ENCODE measurements at places on chromosomes 7 and 10.

GRCh38 chr7:88395715-88396114 lies 89.0 kb upstream of the STEAP4 start:
- no peak for ATAC-seq

- no peak for ATAC-seq
These were observed 334.7 kb downstream of the ANKRD7 start for GRCh38 chr7:118559207-118559606.

GRCh38 chr7:133050200-133050995 lies 31.5 kb downstream of the CHCHD3 start:
- ATAC-seq = no peak

DNA sequence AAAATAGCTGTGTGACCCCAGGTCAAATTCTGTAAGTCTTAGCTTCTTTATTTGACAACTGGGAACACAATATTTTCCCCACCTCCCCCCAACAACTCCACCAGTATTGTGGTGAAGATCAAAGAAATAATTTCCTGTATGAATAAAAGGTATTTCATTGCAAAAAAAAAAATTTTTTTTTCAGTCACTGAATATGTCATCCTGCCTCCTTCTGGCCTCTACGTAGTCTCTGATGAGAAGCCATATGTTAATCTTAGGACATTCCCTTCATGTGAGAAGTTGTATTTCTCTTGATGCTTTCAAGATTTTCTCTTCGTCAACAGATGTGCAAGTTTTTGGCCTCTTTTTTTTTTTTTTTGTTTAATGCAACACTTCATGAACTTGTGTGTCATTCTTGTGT lies 33.0 kb downstream of the ZNF33A start:
- no peak for ATAC-seq

DNA sequence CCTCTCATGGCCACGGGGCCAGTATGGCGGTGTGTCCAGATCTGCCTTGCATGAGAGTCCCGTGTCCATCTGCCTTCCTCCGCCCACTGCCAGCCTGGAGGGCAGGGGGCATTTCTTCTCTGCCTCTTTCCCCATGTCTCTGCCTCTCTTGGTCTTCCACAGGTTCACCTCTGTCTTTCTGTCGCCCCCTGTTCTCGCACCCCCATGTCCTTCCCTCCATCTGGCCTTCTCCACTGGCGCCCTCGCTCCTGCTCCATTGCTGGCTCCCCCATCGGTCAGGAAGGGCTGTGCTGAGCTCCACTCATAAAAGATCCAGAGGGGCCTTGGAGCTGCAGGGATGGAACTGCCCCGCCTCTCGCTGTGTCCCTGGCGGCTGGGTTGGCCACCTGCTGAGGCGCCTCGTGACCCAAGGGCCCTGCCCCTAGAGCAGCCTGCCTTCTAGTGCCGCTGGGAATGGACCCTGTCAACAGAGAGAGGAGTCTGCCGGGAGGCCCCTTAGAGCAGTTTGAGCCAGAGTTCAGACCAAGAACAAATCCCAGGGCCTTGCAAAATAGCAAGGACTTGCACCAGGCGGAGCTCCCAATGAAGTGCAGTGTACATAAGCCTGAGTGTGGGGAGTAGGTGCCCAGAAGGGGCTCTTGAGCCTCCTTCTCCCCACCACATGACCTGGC lies 42.0 kb downstream of the GOLGA7B start:
- ATAC-seq = no peak

DNA sequence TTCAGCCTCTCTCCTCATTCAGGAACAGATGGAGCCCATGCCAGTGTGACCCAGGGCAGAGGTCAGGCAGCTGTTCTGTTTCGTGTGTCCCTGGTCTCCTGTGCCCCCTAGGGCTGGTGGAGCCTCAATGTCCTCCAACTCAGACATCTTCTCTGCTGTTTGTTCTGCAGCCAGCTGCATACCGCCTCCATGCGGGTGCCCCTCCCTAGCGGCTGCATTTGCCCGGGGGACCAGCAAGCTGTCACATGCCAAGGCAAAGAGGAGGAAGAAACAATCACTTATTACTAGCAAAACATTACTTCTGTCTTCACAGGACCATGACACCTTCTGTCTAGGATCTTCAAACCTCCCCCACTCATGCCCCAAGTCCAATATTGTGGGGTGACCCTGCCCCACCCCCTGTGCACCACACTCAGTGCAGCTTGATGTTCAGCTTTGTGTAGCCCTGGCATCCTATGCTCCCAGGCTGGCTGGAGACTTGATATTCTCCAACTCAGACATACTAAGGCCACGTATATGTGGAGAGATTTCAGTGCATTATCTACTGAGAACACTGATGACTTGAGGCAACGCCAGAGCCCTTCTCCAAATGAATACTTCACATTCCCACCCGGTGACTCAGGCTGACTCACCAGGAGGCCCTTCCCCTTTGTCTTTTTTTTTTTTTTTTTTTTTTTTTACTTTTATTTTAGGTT lies 188.9 kb downstream of the SKIDA1 start:
- peak; percentile 86 for ATAC-seq

- no peak for ATAC-seq
These were observed 83.1 kb downstream of the THSD7A start for GRCh38 chr7:11748884-11749283.

- ATAC-seq = no peak
These were observed 20.9 kb upstream of the CPXM2 start for GRCh38 chr10:123912466-123912865.

- ATAC-seq = no peak
These were observed 2.5 kb downstream of the UFSP1 start for GRCh38 chr7:100886936-100887515.

DNA sequence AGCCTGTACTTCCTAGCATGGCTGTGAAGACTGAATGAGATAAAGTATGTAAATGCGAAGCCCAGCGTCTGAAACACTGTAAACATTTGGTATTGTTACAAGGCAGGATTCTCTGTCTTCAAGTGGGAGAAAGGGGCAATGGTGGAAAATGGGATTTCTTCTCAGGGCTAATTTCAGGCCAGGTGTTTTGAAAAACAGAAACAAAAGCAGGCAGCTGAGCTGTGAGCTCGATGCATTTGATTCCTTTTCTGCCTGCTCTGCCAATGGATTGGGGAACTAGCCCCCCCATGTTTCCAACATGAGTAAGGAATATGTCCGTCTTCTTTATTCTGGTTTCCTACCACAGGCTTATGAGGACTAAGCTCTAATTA lies 732.1 kb upstream of the AUTS2 start:
- ATAC-seq = no peak

DNA sequence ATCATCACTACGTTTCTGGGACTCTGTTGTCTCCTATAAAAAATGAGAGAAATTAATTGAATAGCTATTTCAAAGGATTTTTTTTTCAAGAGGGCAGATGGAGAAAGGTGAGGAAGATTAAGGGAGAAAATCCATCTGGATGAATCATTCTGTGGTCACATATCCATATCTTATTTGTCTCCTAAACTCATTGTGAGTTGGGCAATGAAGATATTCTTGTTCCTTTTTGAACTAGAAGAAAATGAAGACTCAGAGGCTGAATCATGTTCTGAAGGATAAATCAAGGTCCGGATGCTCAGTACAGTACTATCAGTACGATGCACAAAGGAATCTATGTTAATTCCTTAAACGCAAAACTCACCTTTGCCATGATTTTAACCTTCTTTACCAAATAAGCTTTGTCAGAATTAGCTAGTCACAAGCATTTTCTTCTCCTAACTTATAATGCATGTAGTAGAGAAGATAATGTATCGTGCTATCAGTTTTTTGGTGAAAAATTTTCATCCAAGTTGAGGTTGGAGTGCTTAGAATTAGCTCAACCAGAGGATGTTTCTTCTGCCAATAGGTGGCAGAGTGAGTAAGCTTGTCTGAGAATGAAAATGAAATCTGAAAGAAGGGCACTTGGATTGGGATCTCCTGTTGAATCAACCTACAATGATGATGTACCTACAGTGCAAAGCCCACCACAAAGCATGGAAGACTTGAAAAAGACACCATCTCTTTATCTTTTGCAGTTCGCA lies 446.9 kb downstream of the KIF20B start:
- no peak for ATAC-seq

DNA sequence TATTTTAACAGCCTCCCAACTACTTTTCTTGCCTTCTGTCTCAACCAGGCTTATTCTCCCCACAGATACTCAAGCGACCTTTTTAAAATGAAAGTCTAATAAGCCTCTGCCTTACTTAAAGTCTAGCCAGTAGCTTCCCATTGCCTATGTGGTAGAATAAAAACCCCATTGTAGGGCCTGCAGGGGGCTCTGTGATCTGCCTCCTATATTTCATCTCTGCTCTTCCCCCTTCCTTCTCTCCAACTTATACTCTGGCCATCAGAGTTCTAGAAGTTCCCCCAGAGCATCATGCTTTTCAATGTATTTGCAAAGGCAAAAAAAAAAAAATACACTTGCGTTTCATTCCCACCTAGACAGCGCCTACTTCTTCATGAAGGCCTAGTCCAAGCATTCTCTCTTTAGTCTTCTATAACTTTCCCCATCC lies 167.7 kb upstream of the ADO start:
- ATAC-seq = no peak

DNA sequence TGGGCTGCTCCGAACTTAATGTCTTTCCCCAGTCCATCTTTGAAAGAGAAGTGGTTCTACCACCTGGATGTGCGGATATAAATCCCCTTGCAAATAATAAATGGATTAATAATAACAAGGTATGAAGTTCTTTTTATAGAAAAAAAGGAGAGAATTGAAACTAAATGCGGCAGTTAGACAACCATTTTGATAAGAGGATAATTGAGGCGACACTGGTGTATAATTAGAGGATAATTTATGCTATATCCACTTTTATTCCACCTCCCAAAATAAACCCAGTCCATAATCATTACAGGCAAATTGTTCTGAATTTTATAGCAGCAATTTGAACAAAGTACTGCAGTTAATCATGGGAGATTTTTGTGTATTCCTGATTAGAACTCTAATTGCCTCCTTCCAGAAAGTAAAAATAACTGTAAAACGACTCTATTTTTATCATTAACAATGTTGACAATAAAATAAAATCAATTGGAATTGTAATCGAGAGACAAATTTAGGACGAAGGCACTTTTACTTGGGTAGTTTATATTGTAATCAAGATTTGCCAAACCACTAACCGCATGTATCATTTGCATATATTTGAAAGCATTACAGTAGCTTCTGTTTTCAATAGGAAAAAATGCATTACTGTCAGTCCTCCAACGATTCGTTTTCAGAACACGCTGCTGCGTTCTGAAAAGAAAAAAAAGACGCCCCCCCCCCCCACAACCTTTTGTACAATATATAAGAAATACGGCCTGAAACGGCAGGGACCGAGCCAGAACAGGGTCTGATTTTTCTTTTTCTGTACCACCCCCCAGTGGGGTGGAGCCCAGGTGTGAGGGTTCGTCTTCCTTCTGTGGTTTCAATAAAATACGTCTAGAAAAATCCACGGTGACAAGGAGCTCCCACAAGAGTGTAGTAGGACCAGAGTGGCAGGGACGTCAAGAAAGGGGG lies 838 bp upstream of the DLX6 start:
- ATAC-seq = no peak

- peak; percentile 71 for ATAC-seq
These were observed 27.8 kb downstream of the STEAP4 start for GRCh38 chr7:88278881-88279280.

GRCh38 chr7:52465216-52465615 lies 570.2 kb upstream of the POM121L12 start:
- no peak for ATAC-seq

GRCh38 chr10:5947471-5948207 lies 29.7 kb downstream of the IL15RA start:
- no peak for ATAC-seq

- no peak for ATAC-seq
These were observed 75.0 kb downstream of the PDGFA start for GRCh38 chr7:444606-445005.

- no peak for ATAC-seq
These were observed 39.3 kb downstream of the TAS2R41 start for GRCh38 chr7:143516981-143517380.

- ATAC-seq = no peak
These were observed 83.3 kb downstream of the NHLRC2 start for GRCh38 chr10:113937756-113938155.

DNA sequence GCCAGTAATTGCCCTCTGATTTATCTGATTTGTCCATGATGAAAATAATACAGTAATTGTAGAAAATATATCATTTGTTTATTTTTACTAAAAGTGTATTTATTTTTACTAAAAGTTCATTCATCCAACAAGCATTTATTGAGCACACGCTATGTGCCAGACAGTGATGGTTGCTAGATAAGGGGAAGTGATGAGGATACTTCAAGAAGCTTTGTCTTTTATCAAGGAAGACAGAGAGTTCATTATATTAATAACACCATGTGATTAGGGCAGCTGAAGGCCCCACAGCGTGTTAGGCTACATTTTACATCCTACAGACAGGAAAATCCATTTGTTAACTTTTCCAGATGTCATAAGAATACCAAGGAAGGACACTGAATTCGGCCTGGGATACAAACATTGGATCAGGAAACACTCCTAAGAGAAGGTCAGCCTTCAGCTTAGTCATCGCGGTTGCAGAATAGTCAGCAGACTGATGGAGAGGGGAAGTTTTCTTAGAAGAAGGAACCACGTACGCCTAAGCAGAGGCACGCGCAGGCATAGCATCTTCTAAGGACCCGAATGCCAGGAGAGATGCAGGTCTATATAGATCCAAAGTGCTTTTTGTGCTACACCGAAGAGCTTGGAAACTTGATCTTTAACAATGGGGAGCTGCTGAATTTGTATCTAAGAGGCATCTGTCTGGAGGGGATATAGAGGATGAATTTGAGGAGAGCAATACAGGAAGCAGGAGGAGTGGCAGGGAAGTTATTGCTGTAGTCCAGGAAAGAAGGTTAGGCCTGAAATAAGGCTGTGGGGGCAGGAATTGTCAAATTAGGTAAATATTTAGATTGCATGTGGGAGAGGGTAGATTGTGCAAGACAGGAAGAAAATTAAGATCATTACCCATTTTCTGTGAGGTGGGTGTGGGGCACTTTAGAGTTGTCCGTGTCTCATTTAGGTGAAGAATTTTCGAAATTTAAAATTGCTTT lies 85.7 kb downstream of the LRGUK start:
- ATAC-seq = no peak

GRCh38 chr10:86726677-86726999 lies 29.8 kb upstream of the BMPR1A start:
- ATAC-seq = no peak

DNA sequence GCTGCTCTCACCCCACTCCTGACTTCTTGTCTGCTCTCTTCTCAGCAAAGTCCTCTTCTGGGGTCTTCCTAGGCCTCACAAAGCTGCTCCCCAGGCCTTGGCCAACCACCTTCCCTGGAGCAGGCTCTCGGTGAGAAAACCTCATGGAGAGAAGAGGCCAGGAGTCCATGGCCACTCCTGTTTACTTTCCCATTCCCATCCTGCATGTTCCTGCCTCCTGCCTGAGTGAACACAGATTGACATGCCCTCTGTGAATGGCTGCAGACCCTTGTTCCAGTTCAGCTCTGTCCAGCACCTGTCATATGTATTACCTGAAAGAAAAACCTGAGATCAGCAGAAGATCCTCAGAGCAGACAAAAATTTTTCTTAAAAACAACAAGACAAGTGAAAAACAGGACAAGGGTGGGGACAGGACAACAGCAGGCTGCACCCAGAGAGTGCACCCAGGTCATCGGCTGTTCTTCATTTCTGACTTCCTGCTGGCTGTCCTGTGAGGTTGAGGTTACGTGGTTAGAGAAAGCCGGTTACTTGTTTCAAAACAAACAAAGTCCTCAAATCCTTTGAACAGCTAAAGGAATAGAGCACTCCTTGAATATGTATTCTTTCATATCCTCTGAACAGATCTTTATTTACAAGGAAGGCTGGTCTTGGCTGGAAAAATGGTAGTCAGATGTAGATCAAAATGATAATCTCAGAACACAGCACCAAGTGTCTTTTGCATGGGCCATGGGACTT lies 34.0 kb upstream of the DLD start:
- no peak for ATAC-seq

GRCh38 chr7:68362745-68363518 lies 1235.3 kb upstream of the AUTS2 start:
- ATAC-seq = no peak

GRCh38 chr7:76394957-76395356 lies 14.5 kb downstream of the SSC4D start:
- ATAC-seq = no peak

All from esophagus mucosa (tissue), 1 donor.